CD4-positive, alpha-beta T cell (primary cell): ENCODE measurements at places on chromosomes 12 and 14.

- DNase-seq: no peak
Measured at GRCh38 chr12:104060791-104061190, 3.5 kb upstream of the HCFC2 start.

DNA sequence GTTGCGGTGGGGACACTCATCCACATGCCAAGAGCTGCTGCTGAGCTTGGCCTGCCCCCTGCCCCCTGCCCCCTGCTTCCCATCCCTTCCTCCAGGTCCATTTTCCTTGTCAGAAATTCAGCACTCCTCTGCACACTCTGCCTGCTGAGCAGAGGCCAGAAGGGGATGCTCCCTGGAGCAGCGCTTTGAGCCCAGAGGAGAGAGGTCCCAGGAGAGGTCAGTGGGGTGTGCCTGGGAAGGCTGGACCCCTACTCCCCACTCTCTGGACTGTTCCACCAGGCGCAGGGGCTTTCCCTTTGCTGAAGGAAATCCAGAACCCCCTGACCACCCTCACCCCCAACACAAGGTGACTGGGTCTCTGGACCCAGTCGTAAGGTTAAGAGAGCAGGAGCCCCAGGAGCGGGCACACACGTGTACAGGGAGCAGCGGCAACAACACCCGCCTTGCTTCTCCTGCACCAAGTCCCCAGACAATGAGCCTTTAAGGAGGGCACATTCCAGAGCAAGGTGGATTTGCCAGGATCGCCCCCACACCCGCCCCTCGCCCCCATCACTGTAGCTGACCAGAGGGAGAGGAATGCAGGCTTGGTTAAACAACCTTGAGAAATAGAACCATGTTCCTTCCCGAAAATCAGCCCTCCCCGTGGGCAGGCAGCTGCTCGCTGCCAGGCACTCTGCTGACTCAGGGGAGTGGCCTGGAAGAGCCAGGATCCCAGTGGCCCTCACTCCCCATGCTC, 30.7 kb downstream of the ISCA2 start:
- no peak for DNase-seq

DNA sequence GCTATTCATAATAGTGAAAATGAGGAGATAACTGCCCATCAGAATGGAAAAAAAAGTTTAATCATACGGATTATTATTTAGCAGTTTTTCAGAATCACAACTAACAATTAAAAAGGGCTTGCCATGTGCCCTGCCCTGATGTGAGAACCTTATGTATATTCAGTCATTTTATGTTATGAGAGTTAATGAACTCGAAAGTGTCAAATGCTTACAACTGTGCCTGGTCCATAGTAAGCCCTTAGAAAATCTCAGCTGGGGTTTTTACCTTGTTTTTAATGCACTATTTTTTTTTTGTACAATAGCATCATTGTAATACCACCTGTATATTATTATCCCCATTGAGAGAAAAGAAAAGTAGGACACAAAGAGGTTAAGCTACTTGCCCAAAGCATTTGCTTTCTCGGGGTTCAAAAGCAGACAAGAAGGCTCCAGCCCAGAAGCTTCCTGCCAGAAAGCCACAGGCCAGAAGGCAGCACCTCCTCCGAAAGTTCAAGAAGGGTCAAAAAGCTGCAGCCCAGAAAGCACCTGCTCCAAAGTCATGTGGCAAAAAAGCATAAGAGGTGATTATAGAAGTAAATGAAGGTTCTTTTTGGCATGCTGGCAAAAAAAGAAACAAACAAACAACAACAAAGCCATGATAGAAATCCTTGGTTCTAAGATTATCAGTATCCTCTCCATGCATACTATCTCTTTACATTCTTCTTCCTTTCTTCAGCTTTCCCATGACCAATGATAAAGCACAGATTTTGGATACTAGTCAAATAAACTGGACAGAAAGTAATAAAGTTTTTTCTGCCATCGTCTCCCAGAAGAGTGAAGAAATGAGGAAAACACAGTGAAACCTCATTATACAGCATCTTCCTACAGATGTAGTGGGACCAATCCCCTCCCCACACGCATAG, 59.1 kb upstream of the NAP1L1 start:
- no peak for DNase-seq

GRCh38 chr14:82655770-82656169, 1122.1 kb upstream of the SEL1L start:
- no peak for DNase-seq

GRCh38 chr14:96252999-96253539, 2.9 kb upstream of the BDKRB1 start:
- no peak for DNase-seq

DNA sequence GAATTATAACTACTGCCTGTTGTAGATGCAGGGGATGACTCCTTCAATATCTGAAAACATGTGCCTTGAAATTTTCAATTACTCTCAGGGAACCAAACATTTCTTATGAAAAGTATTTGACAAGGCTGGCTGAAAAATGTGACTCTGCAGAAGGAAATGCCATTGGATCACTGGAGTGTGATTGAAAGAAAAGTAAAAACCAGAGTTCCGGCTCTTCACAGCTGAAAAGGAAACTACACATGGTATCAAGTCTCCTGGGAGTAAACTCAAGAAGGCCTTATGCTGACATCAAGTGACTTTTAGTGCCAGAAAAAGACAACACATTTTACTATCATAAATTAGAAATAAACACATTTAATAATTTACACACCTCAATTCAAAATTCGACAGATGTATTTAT, 693.0 kb downstream of the LRFN5 start:
- DNase-seq: no peak

DNA sequence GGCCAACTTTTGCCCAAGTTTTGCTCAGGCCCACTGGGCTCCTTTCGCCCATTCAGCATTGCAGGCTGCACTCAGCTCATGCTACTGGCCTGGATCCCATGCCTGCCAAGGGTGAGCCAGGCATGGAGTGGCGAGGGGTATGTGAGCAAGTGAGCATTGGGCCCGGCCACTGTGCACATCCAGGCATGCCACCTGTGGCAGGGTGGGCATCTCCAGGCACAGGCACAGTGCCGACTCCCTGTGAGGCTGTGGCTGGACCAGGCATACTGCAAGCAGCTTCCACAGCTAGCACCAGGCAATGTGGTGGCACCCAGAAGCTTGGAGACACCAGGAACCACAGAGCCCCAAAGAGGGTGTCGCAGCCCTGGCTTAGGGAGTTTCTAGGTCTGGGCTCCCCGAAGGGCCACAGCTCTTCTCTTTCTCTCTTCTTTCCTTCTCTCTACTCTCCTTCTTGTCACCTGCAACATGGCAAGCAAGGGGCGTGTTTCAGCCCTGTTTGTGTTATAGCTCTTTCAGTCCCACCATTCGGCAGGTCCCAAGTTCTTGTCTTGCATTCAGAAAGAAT, 15.6 kb downstream of the FAM186A start:
- DNase-seq: no peak
